Esophagus squamous epithelium (tissue), 5 donors: ENCODE measurements at places on chromosomes 11 and 22.

DNA sequence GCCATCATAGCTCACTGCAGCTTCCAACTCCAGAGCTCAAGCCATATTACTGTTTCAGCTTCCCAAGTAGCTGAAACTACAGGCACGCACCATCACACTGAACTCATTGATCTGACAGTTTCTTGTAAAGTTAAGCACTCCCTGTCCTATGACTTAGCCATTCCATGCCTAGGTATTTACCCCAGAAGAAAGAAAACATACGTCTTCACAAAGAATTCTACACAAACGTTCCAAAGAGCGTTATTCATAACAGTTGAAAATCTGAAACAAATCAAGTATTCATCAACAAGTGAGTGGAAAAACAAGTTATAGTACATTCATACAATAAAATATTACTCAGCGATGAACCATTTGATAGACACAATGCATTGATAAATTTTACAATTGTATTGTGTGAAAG is 7.8 kb upstream of the NLRP10 start:
- no peak for DNase-seq

DNA sequence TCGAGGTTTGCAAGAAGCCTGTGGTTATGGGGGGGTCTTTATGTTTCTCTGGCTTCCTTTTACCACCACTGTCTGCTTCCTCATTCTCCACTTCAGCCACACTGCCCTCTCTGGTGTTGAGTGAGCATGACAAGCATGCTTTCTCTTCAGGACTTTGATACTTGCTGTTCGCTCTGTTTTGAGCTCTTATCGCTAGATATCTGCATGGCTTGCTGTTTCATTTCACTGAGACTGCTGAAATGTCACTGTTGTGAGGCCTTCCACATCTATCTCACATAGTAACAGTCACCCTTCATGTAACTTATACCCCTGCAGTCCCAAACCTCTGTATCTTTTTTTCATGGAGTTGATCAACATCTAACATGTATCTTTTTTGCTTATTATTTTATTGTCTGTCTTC is 59.8 kb downstream of the TMEM135 start:
- DNase-seq, result no peak

GRCh38 chr11:8026982-8027381 is 39.8 kb downstream of the EIF3F start:
- DNase-seq, result no peak

GRCh38 chr11:71568704-71569349 is 3.5 kb downstream of the KRTAP5-10 start:
- DNase-seq, result no peak

DNA sequence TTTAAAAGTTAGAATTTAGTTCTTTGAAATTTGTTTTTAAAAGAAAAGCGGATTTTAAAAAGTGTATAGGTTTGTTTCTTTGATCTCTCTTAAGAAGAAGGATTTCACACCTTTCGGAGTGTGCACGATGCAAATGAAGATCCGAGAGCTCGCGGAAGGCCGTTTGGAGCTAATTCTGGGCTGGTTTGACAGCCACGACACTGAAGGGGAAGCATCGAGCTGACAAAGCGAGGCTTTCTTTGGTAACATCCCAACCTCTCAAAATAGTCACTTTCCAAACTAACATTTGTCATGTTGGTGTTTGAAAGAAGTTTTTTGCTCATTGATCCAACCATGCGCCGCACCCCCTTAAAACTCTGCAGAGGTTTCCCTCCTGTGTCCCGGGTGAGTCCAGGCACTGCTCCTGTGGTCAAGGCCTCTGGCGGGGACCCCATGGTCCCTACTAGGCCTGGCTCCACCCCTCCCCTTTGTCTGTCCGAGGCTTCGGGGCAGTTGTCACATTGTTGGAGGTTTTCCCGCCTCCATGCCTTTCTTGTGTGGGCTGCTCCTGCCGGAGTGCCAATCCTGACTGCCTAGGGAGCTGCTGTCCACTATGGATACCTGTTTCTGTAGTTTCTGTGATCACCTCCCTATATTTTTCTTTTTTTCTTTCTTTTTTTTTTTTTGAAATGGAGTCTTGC is 39.7 kb downstream of the MPPED1 start:
- DNase-seq, result no peak
